ENCODE measurements at places on chromosomes 7 and 10.
A peak's percentile ranks its signal among the peaks of the same experiment; 100 is the strongest.

DNA sequence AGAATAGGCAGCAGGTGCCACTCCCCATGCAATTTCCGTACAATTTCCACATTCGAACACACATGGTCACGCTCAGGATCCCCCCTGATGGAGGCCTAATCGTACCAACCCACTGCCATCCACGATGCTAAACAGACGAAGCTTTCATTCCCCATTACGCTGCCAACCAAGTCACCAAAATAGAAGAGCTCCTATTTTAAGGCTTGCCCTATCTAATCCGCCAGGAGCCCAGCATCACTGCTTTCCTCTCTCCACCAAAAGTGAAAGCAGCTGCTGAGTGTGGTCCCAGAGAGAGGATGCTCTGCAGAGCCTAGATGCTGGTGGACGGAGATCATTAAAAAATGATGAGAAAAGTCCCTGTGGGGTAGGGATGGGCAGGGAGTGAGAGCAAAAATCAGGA is 43.3 kb downstream of the HSPA12A start:
- no peak for DNase-seq

- no peak for DNase-seq
Measured at GRCh38 chr7:88071994-88072714, 138.1 kb downstream of the ADAM22 start.

DNA sequence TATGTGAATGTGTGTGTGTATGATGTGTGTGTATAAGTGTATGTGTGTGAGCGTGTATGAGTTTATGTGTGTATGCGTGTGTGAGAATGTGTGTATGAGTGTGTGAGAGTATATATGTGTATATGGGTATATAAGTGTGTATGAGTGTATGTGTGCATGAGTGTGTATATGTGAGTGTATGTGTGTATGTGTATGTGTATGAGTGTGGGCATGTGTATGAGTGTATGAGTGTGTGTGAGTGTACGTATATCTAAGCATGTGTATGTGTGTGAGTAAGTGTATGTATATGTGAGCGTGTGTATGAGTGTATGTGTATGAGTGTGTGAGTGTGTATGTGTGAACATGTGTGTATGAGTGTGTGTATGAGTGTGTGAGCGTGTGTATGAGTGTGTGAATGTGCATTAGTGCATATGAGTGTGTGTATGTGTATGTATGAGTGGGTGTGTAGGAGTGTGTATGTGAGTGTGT is 12.9 kb downstream of the SLC13A4 start:
- DNase-seq = no peak

DNA sequence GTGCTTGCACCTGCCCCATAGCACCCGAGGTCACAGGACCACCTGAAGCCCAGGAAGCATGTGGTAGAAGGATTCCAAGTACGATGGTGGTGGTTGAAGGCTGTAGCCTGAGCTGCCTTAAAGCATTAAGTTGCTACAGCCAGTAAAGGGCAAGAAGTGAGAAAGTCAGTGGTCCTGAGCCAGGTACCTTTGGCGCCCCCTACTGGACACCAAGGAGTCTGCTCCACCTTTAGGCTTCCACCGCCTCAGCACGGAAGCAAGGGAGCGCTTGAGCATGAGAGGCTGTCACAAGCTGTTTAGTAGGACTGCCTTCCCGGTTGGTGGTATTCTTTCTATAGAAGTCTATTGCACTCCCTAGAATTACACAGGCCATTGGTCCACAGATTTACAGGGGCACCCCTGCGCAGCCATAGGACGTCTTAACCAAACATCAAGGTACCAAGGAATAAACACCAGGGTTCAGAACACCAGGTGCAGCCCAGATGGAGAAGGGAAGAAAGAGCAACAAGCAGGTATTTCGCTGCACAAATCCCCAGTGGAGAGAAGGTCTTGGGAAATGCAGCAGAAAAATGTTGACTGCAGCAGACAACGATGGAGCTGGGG is 2.2 kb downstream of the CRTAC1 start:
- peak; percentile 70 for DNase-seq
